GM06990 (cell line): ENCODE measurements at places on chromosomes 5 and 9.

- DNase-seq, result no peak
Measured at GRCh38 chr9:111431684-111432083, 52.5 kb downstream of the ECPAS start.

DNA sequence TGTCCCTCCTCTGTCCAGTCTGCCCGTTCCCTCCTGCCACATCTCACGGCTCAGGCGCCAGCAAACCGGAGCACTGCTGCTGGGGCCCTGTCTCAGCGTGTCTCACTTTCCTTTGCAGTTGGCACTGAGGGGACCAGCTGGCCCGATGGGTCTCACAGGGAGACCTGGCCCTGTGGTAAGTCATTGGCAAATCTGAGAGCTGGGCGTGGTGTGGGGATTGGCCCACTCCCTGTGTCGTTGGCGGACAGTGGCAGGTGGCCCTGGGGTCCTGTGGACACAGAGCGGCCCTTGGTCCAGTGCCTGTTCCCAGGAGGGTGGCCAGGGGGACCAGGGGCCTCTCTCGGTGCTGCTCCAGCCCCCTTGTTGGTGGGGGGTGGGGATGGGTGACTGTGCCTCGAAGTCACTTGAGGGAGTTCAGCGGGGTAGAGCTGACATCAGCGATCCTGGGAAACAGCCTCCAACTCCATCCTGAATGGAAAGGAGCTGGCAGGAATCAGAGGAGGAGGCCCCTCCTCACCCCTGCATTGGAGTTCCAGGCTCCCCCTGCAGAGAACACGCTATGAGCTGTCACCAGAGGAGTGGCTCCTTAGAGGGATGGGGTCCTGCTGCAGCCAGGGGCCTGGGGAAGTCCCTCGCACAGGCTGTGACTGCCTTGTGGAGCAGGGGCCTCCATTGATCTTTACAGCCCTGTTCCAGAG, 111.0 kb downstream of the COL5A1 start:
- no peak for DNase-seq

DNA sequence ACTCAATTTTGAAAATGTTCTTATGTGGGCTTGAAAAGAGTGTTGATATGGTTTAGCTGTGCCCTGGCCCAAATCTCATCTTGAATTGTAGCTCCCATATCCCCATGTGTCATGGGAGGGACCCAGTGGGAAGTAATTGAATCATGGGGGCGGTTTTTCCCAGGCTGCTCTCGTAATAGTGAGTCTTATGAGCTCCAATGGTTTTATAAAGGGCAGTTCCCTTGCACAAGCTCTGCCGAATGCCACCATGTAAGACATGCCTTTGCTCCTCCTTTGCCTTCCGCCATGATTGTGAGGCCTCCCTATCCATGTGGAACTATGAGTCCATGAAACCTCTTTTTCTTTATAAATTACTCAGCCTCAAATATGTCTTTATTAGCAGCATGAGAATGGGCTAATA, 71.0 kb downstream of the USP20 start:
- no peak for DNase-seq

- no peak for DNase-seq
Measured at GRCh38 chr5:9196403-9197227, 349.3 kb downstream of the SEMA5A start.

GRCh38 chr5:74206579-74207550, 433.7 kb downstream of the ENC1 start:
- DNase-seq, result no peak

DNA sequence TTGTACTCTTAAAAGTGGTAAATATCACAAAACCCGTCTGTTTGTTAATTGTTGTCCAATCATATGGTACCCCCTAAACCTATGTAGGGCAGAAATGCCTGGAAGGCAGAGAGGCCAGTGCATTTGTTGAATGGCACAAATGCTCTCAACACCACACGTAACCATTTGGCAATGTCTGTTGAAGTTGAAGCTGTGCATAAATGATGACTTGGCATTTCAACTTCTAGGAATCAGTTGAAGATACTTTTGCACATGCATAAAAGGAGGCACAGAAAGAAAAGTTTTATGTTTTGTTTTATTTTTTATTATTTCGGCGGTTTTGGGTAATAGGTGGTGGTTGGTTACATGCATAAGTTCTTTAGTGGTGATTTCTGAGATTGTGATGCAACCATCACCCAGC, 246.6 kb downstream of the TAF11L14 start:
- no peak for DNase-seq

DNA sequence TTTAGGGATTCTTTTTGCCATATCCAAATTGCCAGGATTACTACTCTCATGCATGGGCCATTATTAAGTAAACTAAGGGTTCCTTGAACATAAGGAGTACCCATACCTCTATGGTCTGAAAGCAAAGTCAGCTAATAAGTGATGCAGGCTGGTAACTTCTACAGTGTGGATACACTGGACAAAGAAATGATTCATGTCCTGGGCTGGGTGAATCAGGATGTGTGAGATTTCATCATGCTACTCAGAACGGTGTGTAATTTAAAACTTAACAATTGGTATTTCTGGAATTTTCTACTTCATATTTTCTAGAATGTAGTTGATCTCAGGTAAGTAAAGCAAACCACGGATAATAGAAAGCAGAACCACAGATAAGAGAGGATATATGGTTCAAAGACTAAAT, 428.8 kb downstream of the CHSY3 start:
- DNase-seq, result no peak

- no peak for DNase-seq
Measured at GRCh38 chr5:123865641-123866040, 353.7 kb downstream of the CSNK1G3 start.

GRCh38 chr5:90170261-90170660, 239.3 kb downstream of the CETN3 start:
- no peak for DNase-seq

- DNase-seq, result no peak
Measured at GRCh38 chr5:153308282-153308681, 182.2 kb upstream of the GRIA1 start.

GRCh38 chr5:156778139-156778706, 71.9 kb upstream of the PPP1R2B start:
- DNase-seq, result no peak

- DNase-seq, result no peak
Measured at GRCh38 chr5:92332039-92332438, 948.9 kb upstream of the ARRDC3 start.

GRCh38 chr9:80134487-80134886, 562.7 kb downstream of the TLE4 start:
- peak; percentile 34 for DNase-seq

- DNase-seq, result no peak
Measured at GRCh38 chr5:35618781-35619180, 1.1 kb downstream of the SPEF2 start.

DNA sequence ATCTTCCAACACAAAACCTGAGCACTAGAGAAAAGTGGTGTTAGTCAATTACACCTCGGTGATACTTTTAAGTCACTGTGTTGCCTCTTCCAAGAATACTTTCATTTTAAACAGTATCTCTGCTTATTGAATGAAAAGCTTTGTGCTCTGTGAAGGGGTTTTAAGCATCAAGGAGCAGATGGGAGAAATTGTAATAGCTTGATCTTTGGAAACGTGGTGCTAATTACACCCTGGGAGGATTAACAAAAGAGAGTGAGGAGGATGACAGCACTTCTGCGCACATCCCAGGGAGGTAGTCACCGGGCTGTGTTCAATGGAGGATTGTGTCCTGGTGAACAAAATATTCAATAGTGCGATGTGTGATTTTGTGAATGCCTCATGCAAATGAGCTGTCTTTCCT, 477.4 kb upstream of the ADAMTS16 start:
- DNase-seq, result no peak

GRCh38 chr9:93091453-93092081, 4.5 kb upstream of the CARD19 start:
- DNase-seq, result peak; percentile 55

DNA sequence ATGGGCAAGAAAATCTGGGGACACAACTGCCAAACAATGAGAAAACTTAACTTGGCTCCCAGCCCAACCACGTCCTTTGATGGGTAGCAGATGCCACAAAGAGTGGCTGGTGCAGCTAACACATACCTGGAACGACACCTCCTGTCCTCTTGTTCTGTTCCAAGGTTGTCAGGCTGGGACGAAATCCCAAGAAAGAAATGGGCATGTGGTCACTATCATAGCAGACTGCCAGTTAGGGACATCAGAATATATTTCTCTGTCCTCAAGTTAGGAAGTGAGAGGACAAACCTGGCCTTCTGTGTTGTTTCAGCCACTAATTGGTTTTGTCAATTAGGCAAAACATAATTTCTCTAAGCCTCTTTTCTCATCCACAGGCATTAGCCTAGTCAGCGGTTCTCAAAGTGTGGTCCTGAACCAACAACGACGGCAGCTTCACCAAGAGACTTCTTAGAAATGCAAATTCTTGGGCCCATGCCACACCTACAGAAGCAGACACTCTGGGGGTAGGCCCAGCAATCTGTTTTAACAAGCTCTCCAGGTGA, 63.4 kb downstream of the RAPGEF1 start:
- no peak for DNase-seq

- DNase-seq, result no peak
Measured at GRCh38 chr5:163383754-163384153, 53.6 kb upstream of the CCNG1 start.

DNA sequence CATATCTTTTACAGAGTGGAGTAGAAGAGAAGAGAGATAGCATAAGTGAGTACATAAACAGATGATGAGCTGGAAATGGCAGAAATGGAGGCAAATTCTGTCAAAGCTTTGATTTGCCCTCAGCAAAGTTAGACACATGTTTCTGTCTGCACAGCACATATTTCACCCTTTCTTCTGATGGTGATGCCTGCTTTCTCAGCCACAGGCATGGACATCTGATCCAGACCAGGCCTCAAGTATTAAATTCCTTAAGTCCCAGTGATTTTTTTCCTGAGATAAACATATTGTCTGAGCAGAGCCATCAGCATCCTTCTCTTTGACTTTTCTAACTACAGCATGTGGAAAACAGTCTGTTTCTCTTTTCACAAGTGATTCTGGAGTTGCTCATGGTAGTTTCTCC, 409.8 kb downstream of the MAN2A1 start:
- no peak for DNase-seq

- DNase-seq, result no peak
Measured at GRCh38 chr5:67976891-67977601, 238.5 kb upstream of the PIK3R1 start.

GRCh38 chr9:125888211-125888610, 141.0 kb downstream of the PBX3 start:
- no peak for DNase-seq

- no peak for DNase-seq
Measured at GRCh38 chr5:135156715-135157404, 122.8 kb upstream of the PITX1 start.

- no peak for DNase-seq
Measured at GRCh38 chr9:107925749-107926297, 436.3 kb upstream of the KLF4 start.

GRCh38 chr9:18296702-18297055, 177.3 kb upstream of the ADAMTSL1 start:
- no peak for DNase-seq

GRCh38 chr5:174533751-174534241, 190.6 kb upstream of the MSX2 start:
- DNase-seq, result no peak

DNA sequence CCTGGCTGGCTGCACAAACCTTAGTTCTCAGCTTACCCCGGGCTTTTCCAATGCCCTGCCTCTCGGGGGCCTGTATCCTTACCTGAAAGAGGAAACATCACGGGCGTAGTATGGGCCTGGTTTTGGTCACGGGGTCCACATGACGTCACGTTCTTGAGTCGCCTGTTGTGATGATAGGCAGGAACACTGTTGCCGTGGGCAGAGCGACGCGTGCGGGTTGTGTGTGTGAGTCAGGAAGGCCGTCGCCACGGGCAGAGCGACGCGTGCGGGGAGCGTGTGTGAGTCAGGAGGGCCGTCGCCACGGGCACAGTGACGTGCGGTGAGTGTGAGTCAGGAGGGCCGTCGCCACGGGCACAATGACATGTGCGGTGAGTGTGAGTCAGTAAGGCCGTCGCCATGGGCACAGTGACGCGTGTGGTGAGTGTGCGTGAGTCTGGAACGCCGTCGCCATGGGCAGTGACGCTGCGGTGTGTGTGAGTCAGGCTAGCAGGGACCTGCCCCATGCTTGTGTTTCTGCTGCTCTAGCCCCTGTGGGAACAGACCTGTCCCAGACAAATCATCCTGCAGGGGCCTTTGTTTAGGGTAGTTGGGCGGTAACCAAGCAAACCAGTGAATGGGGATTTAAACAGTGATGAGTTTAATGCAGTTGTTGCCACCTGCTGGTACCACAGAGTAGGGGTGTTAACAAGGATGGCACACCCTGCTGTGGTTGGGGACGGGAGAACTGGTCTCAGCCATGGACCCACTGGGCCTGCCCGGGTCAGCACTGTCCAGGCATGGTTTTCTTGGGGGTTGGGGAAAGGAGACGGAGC, 19.8 kb downstream of the TRIP13 start:
- no peak for DNase-seq

DNA sequence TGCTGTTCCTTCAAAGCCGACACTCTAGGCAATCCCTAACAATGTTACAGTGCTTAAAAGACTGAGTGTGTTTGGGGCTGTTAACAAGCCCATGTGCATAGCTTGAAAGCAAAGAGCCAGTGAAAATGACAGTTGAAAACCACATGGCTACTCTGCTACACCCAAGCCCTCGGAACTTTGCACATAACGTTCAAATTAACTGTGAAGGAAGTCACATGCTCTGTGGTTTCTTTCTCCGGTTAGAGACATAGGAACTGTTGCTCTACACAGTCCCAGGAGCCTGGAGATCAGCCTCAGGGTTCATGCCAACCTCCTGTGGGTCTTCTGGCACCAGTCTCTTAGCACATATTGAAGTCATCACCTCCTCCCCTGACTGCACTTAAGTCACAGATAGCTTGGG, 51.1 kb downstream of the C9orf152 start:
- peak; percentile 27 for DNase-seq

- DNase-seq, result no peak
Measured at GRCh38 chr5:179217956-179218942, 127.0 kb downstream of the ADAMTS2 start.

DNA sequence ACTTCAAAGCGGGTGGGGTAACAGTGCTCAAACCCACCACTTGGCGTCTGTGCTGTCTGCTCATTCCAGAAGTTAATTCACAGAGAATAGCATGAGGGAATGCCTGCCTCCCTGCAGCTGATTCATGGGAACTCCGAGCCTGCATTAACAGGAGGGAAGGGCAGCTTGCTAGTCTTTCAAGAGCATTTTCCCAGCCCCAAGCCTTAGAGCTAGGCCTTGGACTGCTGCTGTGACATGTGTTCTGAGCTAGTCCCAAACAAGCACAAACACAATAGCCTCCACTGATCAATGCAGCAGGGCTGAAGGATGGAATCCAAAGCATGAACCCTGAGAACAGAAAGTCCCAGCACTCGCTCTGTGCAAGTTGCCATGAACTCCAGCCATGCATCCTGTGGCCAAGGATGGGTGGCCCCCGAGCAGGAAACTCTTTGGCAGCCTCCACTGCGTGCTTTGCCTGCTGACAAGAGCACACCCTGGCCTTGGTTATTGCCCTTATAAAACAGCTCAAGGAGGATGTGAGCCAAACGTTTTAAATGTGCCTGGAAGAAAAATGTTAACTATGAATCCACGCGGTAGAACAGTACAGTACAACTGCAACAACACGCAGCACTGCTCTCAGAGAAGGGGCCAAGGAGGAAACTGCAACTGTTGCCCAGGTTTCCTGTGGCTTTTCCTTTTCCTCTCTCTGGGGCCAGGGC, 653.1 kb upstream of the KLF4 start:
- DNase-seq, result no peak

- DNase-seq, result no peak
Measured at GRCh38 chr9:128136816-128137793, 9.6 kb upstream of the PTGES2 start.
